ENCODE measurements at places on chromosomes 3 and 15. TPM values are rescaled to one million over a fixed set of nuclear protein-coding genes. Genes with fewer than 3 reads are reported as not detected.
A peak's percentile ranks its signal among the peaks of the same experiment; 100 is the strongest.

DNA sequence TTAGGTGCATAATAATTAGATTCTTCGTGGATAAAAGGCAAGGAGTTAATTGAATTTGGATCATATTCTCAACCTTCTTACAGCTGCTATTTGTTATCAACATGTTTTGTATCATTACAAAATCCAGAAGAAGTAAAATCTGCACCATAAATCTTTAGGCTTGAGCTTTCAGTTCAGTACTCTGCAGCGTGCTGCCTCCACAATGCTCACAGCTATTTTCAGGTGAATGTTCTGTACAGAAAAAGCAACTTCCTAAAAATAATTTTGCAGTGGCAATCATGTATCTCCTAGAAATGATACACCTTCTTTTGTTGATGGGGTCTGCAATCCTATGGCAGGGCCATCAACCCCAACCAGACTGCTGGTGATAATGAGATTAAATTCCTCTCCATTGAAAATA is 220.9 kb upstream of the CTNNB1 start:
- DNase-seq: no peak

- no peak for DNase-seq
Measured at GRCh38 chr3:172646439-172647015, 64.3 kb downstream of the NCEH1 start.

- no peak for DNase-seq
Measured at GRCh38 chr15:91183596-91183995, 83.5 kb downstream of the SV2B start.

DNA sequence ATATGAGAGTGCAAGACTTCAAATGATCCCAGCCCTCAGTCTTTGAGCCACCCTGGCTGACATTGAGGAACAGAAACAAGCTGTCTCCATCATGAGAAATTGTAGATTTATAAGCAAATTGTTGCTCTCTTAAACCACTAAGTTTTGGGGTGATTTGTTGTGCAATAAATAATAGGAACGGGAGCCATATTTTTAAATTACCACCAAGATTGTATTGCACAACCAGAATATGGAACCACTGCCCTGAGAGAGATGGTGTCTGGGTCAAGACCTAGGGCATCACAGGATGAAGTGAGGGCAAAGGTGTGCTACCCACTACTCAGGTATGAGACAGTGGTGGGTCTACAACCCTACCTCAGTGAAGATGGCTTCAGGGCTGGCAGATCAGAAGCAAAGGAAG is 2.3 kb upstream of the CFAP92 start:
- DNase-seq: no peak

DNA sequence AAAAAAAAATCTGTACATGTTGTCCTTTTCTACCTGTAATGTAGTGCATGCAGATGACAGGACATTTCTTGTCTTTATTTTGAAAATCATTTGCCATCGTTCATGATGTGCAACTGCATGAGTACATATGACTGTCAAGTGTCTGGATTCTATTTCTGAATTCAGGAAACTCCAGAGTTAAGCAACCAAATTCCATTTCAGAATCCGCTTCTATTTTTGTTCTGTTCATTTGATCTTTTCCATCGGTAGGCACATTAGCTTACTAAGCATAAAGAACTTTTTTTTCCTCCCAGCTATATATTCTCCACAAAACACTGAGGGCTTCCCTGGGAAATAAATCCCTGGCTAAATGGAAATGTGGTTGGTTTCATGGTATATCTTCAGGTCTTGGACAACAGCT is 365.6 kb downstream of the PTPRG start:
- DNase-seq: no peak

DNA sequence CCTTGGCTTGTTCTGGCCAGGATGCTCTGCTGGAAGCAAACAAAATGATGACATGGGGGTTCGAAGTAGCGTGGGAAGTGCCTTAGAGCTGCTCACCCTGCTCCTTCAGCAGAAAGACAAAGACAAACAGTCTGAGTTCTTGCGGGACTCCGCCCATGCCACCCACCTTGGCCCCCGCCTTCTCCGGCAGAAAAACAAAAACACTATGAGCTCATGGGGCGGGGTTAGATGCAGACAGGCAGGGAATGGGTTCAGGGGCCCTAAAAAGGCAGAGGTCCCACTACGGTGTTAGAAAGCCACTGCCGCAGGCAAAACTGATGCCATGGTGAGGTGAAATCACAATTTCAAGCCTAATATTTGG is 9.7 kb upstream of the NCKIPSD start:
- no peak for DNase-seq

DNA sequence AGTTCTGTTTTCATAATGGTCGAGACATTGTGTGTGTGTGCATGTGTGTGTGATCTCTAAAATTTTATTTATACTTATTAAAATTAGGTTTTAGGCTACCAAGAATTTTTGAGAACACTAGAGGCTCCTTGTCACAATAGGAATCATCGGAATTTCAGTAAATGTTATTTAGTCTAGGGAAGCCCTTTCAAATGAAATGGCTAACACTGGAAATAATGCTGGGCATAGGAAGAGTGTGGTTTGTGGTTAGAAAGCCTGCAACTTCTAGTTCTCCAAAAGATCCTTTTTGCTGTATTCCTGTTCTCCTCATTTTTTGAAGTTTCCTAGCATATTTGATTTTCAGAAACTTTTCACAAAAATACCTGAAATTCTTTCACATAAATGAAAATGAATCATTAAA is 92.5 kb upstream of the MBNL1 start:
- no peak for DNase-seq

GRCh38 chr15:43230640-43231115 is 9.9 kb upstream of the EPB42 start:
- DNase-seq: no peak

- DNase-seq: no peak
Measured at GRCh38 chr3:135304378-135304777, 509.3 kb downstream of the EPHB1 start.

DNA sequence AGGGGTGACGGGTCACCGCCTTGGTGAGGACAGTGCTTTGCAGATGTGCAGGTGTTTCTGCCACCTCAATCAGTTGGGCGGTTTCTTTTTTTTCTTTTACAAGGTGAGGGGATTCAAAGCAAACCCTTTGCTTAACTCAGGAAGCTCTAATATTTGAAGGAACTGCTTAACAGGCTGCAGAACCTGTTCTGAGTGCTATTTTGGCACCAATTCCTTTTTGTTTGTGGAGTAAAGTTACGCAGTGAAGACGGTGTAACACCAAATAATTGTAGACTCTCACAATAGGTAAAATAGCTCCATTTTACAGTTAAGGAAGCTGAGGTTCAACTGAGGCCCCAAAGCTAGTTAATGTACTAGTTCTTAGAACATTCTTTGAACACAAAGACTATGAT is 6.6 kb downstream of the GHRL start:
- DNase-seq: no peak

DNA sequence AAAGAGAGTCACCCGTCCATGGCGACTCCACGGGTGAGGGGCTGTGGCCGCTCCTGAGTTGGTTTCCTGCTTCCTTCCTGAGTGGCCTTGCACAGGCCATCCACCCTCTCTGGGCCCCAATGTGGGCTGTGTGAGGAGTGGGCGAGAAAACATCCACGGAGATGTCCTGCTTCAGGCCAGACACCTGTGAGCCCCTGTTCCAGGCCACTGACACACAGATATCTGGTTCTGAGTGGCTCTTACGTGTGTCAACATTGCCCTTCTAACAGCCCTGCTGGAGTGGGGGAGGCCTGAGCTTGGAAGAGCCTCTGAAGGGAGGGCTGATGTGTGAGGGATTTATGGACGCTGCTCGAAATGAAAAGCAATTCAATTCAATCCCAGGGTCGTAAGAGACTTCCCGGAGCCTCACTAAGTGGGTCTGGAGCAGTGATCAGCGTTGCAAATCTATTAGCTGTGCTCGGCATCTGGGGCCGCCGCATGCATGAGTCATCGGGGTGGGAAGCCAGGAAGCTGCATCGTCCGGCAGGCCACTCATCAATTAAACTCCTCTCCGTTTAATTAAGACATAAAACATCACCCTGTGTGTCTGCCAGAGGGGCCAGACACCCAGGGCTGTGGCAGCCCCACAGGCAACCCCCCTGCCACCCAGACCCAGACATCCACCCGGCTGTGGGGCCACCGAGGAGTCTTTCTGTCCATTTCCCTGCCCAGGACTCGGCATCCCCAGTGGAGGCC is 20.0 kb upstream of the PRR23E start:
- no peak for DNase-seq

GRCh38 chr3:140443073-140443472 is 234.8 kb upstream of the TRIM42 start:
- DNase-seq: no peak

DNA sequence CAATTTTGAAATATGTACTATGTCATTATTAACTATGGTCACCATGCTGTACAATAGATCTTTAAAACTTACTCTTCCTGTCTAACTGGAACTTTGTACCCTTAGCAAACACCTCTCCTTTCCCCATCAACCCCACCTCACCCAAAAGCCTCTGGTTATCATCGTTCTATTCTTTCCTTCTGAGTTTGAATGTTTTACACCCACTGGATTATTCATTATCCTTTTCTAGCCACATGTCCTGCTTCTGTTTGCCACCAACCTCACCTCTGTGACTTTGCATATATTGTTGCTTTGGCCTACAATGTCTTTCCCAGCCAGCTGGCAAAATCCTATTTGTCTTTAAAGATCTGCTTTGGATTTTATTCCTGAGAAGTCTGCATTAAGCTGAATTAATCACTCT is 102.6 kb upstream of the TSPAN3 start:
- DNase-seq: no peak

GRCh38 chr15:78943692-78944091 is 1.2 kb downstream of the CTSH start:
- no peak for DNase-seq

GRCh38 chr3:17802950-17803349 is 60.5 kb upstream of the TBC1D5 start:
- DNase-seq: no peak

DNA sequence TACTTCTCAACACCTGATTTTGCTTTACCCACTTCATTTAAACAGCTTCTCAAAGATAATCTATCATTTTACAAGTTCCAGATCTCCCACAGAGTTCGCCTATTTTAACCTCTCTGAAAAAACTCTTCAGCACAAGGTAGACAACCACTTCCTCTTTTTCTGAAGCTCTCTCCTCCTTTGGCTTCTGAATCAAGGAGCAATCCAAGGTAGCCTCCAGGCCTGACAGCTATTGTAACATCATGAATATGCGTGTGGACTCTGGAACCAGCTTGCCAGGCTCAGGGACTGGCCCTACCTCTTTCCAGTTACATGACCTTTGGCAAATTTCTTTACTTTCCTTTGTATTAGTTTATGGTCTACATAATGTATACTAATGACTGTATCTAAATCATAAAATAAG is 405.9 kb upstream of the ZNF385D start:
- no peak for DNase-seq

DNA sequence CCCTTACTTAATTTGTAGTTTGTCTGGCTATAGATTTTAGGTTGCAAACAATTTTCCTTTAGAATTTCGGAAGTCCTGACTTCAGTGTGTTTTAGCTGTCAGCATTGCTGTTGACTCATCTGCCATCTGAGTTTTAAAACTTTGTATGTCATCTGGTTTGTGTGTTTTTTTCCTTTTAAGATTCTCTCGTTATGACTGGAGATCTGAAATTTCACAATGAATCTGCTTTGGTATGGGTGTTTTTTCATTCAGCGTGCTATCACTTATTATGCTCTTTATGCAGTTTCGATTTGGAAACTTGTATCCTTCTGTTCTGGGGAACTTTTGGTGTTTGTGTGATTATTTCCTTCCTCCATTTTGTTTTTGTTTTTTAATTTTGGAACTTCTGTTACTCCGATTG is 53.7 kb upstream of the ZNF280D start:
- DNase-seq: no peak

DNA sequence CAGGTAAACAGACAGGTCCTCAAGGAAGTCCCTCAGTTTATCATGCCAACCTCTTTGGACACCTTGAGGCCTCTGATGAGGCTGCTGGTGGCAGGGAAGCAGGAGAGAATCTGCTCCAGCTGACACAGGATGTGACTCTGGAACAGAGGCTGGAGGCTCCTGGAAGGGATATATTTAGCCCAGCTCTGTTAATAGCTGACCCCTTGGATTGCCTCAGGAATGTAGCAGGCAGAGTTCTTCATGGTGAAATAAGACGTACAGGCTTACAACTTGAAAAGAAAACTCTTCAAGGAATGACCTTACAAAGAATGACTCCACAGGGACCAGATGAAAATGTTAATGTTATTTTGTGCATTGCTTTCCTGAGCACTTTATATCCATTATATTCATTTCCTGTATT is 90.5 kb downstream of the AQP9 start:
- no peak for DNase-seq

DNA sequence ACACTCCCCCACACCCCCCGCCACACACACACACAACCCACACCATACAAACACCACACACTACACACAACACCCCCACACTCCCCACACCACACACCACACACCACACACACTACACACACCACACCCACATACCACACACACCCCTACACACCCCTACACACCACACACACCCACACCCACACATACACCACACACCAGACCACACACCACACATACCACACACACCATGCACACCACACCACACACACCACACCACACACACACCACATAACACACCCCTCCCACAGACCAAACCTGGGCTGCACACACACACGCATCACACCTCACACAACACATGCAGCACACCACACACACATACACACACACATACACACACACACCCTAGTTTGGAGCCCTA is 1.8 kb upstream of the RASGRF1 start:
- DNase-seq: no peak

GRCh38 chr15:62279041-62279440 is 114.0 kb upstream of the C2CD4B start:
- DNase-seq: no peak

DNA sequence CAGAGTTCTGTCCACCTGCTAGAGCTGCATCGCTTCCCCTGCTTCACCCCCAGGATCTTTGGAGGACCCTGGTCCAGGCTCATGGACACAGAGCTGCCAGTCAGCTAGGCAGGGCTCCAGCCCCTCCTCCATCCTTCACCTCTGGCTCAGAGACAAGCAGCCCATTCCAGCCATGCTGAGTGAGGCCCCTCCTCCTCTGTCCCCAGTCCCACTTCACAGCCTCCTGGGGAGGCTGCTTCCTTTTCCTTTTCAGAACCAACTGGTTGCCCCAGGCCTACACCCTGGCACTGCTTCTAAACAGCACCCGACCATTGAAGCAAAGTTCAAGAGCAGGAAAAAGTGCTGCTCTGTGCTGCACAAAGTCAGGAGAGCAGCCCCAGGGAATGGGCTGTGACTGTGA is 22.2 kb downstream of the IQSEC1 start:
- peak; percentile 35 for DNase-seq

Gene TYRO3
- total RNA-seq: 5.6 TPM

Gene RIOX2
- total RNA-seq: 13.2 TPM

Gene GPR176
- total RNA-seq: 1.8 TPM

Gene RASGRP1
- total RNA-seq: 0.46 TPM
